AG04450 (cell line): ENCODE measurements at places on chromosomes 13 and 19. TPM values are rescaled to one million over a fixed set of nuclear protein-coding genes. Genes with fewer than 3 reads are reported as not detected.

Gene DMKN
- 1.3 and 1.6 TPM in 2 replicates for polyA plus RNA-seq

Gene ZNF497
- 0.06 TPM in 2 replicates for polyA plus RNA-seq

Gene RASGRP4
- polyA plus RNA-seq = not detected in 2 replicates

Gene SLC25A23
- 8.0 and 13.9 TPM in 2 replicates for polyA plus RNA-seq

Gene HCST
- polyA plus RNA-seq = 0.31 and 0.42 TPM in 2 replicates

Gene KISS1R
- not detected in 2 replicates for polyA plus RNA-seq

Gene CLN5
- polyA plus RNA-seq = 28.7 and 38.6 TPM in 2 replicates

Gene TYROBP
- polyA plus RNA-seq = not detected in 2 replicates

Gene FLT1
- polyA plus RNA-seq = 2.3 and 2.4 TPM in 2 replicates

Gene OR1M1
- not detected in 2 replicates for polyA plus RNA-seq

Gene ZNF43
- 4.1 and 6.3 TPM in 2 replicates for polyA plus RNA-seq

Gene KLF12
- polyA plus RNA-seq = 29.3 and 29.4 TPM in 2 replicates

Gene HS6ST3
- polyA plus RNA-seq = not detected in 2 replicates

Gene DIRAS1
- 12.5 and 13.5 TPM in 2 replicates for polyA plus RNA-seq

Gene ZNF585A
- 13.9 and 16.2 TPM in 2 replicates for polyA plus RNA-seq

Gene FFAR2
- polyA plus RNA-seq = not detected in 2 replicates

Gene C5AR1
- polyA plus RNA-seq = 0.50 and 0.53 TPM in 2 replicates

Gene COL5A3
- 1.6 TPM in 2 replicates for polyA plus RNA-seq

Gene ZNF576
- 9.3 and 11.3 TPM in 2 replicates for polyA plus RNA-seq

Gene LACC1
- 9.0 and 11.7 TPM in 2 replicates for polyA plus RNA-seq

Gene INSL3
- polyA plus RNA-seq = not detected in 2 replicates

Gene METTL21C
- not detected in 2 replicates for polyA plus RNA-seq

Gene C19orf85
- polyA plus RNA-seq = not detected in 2 replicates

Gene CEACAM6
- polyA plus RNA-seq = not detected in 2 replicates

Gene NLRP4
- not detected in 2 replicates for polyA plus RNA-seq

Gene FXYD3
- polyA plus RNA-seq = not detected in 2 replicates

Gene KIR2DL3
- polyA plus RNA-seq = not detected in 2 replicates

Gene SIGLEC5
- not detected in 2 replicates for polyA plus RNA-seq

Gene ICAM5
- 3.8 and 5.3 TPM in 2 replicates for polyA plus RNA-seq

Gene SLAIN1
- polyA plus RNA-seq = 0.17 and 0.24 TPM in 2 replicates

Gene ZNF599
- polyA plus RNA-seq = 8.6 and 9.1 TPM in 2 replicates

Gene RYR1
- not detected in 2 replicates for polyA plus RNA-seq

Gene CYP2A7
- not detected in 2 replicates for polyA plus RNA-seq

Gene WTIP
- polyA plus RNA-seq = 27.2 and 32.1 TPM in 2 replicates

Gene F2RL3
- polyA plus RNA-seq = not detected in 2 replicates

Gene CERS1
- 1.8 and 2.0 TPM in 2 replicates for polyA plus RNA-seq

Gene C1QTNF9
- polyA plus RNA-seq = 0.11 and 0.20 TPM in 2 replicates

Gene SMIM17
- polyA plus RNA-seq = 0.17 and 0.20 TPM in 2 replicates

Gene SULT2A1
- not detected in 2 replicates for polyA plus RNA-seq

Gene CBLC
- polyA plus RNA-seq = not detected in 2 replicates
